ENCODE measurements at places on chromosomes 6 and 20. TPM values are rescaled to one million over a fixed set of nuclear protein-coding genes. Genes with fewer than 3 reads are reported as not detected.
A peak's percentile ranks its signal among the peaks of the same experiment; 100 is the strongest.

DNA sequence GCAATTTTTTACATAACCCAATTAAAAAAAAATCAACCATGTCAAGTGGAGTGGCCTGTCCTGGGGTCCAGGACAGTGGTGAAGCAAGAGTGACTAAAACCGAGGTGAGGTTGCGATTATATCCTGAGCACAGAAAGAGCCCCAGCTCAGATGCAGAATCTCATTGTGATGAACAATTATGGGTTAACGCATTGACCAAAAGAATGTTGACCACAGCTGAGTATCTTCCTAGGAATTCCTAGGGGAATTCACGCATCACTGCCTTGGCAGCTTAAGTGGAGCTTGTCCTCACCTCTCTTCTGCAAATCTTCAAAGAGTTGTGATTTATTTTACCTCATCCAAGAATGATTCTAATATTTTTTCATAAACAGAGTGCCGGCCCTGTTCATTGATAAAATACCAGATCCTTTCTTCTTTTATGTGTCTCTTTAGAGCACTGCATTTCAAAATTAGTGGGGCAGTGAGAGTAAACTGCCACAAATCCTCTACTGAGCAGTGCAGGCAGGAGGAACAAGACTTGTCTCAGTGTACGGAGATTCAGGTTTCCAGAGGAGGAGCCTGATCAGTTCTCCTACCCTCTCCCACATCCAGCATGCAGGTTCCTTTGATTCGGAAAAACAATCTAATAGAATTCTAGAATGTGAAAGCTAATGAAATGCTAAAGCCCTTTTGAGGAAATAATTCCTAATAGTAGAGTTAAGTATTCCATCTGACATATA is 60.1 kb upstream of the ZNF184 start:
- no peak for DNase-seq

DNA sequence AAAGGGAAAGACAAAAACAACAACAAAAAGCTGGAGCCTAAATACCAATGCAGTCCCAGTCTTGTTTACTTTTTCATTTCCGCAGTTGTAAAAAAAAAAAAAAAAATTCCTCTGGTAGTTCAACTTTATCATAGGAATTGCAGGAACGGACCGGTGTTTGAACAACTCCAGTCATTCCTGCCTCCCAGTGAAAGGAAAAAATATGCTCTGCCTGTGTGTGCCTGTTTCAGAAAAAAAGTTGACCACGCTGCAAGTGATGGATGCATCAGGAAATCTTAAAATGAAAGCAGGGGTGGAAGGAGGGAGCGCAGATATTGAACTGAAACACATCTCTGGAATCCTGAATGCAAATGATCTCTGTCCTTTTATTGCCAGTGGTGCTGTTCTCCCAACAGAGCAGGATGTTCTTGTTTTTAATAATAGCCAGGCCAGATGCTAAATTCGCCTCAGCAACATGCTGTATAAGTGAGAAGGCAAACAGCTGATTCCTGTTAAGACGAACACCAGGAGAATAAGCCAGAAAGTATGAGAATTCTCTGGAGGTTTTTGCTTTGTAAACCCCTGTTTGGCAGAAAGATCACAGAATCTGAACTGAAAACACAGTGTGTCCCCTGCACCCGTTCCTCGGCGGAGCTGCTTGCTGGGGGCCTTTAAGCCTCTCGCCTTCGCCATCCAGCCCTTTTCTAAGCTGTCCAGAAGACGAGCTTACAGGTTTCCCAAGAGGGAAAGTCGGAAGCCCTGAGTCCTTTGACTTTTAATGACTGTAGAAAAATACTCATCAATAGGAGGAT is 178.4 kb upstream of the SUPT3H start:
- no peak for DNase-seq

- DNase-seq: no peak
These were observed 94.4 kb downstream of the TOX2 start for GRCh38 chr20:44008806-44009678.

- no peak for DNase-seq
These were observed 57.0 kb downstream of the CD40 start for GRCh38 chr20:46175127-46175494.

GRCh38 chr20:16539280-16540021 is 33.8 kb downstream of the KIF16B start:
- DNase-seq: no peak

DNA sequence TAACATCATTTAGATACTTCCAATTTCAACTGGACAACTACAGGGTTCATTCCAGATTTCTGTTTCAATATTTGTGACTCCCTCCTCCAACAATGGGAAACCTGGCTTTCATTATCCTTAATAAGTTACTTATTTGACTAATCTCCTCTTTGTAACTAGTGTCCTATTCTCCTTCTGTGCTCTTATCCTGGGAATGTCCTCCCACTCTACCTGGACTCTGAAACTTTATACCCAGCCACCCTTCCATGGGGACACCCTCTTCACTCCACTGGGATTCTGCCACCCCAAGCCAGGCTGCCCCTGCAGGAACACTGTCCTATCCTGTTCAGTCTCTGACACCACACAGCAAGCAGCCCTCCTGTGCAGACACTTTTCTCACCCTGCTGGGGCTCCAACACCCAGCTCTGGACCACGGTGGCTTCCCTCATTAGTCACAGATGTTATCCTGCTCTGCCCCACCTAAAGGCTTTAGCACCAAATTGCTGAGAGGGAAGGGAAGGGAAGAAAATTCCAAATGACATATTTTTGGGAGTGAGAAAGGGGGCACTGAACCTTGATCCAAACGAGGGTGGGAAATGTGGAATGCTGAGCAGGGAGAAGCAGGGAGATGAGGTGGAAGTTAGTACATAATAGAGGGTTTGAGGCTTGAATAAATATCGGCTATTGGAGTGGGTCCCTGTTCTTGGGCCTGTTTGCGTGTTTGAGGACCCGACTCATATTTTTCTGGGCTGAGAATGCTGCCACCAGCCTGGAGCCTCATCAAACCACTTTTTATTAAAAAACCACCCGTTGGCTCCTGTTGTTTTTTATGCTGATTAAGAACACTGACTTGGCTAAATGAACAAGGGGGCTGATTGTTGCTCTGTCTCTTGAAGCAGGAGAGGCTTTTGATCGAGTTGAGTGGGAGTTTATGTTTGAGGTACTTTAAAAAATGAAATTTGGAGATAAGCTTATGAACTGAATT is 54.0 kb upstream of the AKIRIN2 start:
- no peak for DNase-seq

DNA sequence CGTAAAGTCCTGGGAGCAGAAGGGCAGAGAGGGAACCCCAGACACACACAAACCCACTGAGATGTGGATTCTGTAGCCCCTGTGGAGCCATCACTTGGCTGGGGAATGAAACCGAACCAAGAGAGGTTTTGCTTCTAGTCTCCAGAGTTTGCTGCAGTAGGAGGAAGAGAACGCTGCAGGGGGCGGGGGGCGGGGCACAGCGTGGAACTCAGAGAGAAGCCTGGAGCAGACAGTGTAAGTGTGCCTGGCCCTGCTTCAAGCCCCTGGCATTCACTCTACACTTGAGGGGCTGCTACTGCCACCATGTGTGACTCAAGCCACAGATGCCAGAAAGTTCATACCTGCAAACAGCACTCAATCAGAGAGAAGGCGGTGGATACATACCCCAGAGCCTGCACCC is 18.9 kb downstream of the GABRR1 start:
- no peak for DNase-seq

- DNase-seq: no peak
These were observed 46.0 kb downstream of the PHIP start for GRCh38 chr6:79031821-79032590.

- no peak for DNase-seq
These were observed 154.6 kb downstream of the SOBP start for GRCh38 chr6:107644513-107644912.

GRCh38 chr6:135372758-135373157 is 124.8 kb downstream of the AHI1 start:
- no peak for DNase-seq

DNA sequence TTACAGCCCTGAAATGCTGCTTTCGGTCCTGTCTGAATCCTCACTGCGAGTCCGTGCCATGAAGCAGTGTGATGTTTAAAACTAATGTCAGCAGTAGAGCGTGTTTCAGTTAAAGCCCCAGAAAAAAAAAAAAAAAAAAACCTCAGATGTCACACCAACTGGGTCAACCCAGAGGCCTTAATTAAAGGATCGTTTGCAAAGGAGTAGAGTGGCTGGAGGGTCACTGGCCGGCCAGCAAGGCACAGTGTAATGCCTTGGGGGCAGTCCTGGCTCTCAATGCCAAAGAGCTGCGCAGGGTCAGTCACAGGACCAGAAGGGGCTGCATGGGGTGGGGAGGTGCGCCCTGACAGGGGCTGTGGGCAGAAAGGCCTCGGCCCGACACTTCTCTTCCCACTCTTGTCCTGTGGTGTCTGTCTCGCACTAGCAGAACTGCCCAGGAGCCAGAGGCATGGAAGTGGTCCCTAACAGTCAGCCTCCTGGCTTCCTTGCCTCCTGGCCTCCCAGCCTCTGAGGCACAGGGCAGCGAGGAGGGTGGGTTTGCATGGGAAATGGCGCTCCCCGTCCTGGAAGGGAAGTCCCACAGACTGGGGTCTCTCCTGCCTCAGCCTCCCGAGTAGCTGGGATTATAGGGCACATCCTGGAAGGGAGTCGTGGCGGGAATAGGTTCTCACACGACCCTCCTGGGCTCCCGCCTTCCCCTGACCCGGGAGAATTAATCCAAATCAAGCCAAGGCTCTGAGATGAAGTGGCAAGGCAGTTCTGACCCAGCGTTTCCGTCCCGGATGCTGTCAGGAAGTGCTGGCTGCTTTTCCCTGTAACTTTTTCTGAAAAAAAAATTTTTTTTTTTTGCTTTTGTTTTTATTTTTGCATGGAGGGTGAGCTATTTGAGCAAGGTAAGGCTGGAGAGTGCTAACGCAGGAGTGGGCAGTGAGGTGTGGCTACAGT is 53.7 kb upstream of the MPC1 start:
- no peak for DNase-seq

- DNase-seq: no peak
These were observed 41.4 kb upstream of the FAM83C start for GRCh38 chr20:35333606-35334005.

- no peak for DNase-seq
These were observed 99.1 kb downstream of the ALDH8A1 start for GRCh38 chr6:134850721-134851305.

DNA sequence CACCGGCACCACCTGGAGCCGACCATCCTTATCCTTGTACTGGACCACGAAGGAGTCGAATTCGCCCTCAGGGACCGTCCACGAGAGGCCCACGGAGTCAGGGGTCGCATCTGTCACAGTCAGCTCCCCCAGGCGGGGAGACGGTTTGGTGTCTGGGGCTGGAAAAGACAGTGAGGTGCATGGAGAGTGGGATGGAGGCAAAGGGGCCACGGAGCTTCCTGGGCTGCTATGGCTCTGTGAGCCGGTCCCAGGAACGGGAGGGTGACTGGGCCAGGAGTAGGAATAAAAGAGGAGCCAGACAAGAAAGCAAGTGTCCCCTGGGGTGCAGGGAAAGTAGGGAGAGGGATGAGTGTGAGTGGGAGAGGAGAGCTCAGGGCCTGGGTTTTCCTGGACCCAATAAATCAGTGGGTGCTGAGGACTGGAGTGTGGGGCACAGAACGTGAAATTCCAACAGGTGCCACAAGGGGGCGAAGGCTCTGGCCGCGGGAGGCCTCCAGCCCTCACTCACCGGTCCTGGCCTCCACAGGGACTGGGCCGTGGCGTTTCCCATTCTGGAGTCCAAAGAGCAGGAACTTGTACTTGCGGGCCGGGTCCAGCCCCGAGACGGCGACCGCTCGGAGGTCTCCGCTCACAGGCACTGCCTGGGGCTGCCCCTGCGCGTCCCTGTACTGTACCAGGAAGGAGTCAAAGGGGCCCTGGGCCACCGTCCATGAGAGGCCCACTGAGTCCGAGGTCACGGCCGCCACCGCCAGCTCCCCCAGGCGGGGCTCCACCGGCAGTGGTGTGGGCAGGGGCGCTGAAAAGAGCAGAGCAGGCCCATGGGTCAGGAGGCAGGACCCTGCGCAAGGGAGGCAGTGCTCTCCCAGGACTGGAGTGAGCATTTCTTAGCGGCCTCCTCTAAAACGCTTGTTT is 9.9 kb downstream of the CYP21A2 start:
- peak; percentile 89 for DNase-seq

DNA sequence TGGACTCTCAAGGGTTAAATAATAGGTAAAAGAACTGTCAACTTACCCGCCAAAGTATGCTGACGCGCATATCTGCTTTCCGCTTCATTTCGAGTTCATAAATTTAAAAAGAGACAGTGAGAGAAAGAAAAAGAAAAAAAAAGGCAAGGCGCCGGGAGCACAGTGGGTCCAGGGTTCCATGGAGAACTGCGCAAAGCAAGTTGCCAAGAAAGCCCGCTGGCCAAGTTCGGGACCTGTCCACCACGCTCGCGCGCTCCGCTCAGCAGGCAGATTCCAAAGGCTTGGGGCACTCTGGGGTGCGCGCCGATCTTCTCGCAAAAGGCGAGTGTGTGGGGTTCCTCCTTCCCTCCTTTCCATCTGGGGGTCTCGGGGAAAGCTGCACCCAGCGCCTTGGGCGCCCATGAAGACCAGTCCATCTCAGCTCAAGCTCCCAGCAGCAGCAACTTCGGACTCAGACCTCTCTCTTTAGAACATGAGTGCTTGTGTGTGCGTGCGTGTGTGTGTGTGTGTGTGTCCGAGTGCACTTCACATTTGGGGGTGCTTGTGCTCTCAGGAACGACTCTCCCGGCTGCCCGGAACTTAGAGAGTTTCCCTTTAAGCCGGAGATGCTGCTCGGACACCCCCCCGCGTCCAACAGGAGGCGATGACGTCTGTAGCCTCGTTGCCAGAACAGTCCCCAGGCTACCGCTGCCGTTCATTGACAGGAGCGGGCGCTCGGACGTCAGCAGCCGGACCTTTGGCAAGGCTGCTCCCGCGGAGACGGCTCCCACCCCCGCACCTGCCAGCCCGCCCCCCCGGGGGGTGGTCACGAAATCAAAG is 180.0 kb downstream of the TBXT start:
- peak; percentile 93 for DNase-seq

DNA sequence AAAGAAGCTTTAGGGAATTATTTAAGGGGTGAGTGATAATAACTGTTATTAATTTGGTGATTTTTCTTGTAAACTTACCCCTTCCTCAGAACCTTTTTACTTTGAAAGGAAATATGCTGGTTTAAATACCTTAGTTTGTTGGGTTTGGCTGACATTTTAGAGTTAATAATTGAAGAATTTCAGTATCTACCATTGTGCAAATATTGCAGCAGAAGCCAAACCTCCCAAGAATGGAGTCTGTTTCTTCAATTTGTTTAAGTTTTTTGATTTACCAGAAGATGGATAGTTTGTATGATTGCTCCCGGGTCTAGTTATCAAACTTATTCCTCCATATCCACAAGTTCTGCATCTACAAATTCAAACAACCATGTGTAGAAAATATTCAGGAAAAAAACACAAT is 77.1 kb downstream of the ATRN start:
- DNase-seq: no peak

DNA sequence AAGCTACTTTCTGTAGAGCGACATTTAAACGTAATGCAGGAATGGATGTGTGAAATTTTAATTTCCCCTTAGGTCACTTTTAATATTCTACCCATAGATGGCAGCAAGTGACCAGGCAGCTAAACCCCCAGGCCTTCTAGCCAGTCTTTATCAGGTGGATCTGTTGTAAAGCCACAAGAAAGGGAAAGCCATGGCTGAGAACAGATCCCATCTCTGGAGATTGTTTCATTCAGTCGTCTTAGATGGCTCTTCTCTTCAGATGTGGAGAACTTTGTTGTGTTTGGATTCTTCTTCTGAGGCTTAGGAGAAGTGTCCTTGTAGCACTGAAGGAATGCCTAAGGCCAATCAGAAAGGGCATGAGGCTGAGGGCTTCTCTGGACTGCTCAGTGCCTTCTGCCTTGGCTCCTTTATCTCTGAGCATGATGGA is 15.8 kb upstream of the RNF182 start:
- DNase-seq: peak; percentile 27

The LST1 gene
- total RNA-seq: 10.2 TPM

The PRND gene
- total RNA-seq: not detected

The OR10C1 gene
- total RNA-seq: not detected

The ANKRD66 gene
- not detected for total RNA-seq

The TUBB2B gene
- 3.2 TPM for total RNA-seq

The KCNK5 gene
- 1.9 TPM for total RNA-seq

The DEFB110 gene
- total RNA-seq: not detected

Measured in right cardiac atrium (tissue), 5 donors.